Stimulated activated CD8-positive, alpha-beta memory T cell treated with anti-CD3 and anti-CD28 coated beads, Interleukin-12 subunit alpha, Interleukin-12 subunit beta, amount 100 ng/mL, for 1 hour (primary cell): ENCODE measurements at places on chromosomes 1 and 21.

DNA sequence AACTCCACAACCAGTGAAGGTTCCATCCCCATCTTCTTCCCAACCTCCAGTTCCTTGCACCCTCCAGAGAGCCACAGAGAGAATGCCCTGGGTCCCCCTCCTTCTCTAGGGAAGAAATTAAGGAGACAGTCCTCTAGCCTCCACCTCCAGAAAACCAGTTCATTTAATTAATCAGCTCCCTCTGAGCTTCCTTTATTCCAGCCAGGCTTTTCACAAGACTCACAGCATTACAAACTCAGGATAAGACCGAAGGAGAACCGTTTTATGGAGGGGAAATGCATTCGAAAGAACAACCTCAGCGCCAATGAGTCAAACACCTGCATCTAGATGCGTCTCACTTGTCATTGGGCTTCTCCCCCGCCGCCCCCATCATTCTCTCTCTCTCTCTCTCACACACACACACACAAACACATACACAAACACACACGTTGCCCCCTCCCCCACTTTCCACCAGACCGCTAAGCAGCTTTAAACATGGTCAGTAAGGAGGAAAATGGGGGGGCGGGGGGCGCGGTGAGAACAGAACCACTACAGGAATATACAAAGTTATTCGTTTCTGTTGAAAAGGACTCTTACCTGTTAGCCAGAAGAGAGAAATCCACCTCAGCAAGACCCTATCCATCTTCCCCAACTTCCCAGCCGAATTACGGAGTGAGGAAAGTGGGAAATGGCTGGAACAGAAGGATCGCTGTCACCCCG, 544 bp downstream of the ILDR2 start:
- DNase-seq, result no peak

DNA sequence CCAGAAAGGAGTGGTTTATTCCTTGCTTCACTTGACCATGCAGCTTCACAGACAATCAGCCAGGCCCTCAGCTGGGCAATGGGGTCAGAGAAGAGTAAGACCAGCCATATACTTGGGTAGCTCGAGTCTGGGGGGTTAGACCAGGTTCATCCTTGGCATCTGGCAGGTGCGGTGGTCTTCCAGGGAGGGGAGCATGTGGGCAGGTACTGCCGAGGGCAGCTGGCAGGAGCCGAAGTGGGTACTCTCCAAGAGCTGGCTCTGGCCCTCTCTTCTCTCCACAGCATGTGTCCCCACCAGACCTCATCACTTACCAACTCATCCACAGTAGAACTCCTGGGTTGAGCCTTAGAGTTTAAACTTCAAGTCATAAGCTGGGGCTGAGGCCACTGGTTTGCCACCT, 156.8 kb downstream of the FOXD2 start:
- no peak for DNase-seq

DNA sequence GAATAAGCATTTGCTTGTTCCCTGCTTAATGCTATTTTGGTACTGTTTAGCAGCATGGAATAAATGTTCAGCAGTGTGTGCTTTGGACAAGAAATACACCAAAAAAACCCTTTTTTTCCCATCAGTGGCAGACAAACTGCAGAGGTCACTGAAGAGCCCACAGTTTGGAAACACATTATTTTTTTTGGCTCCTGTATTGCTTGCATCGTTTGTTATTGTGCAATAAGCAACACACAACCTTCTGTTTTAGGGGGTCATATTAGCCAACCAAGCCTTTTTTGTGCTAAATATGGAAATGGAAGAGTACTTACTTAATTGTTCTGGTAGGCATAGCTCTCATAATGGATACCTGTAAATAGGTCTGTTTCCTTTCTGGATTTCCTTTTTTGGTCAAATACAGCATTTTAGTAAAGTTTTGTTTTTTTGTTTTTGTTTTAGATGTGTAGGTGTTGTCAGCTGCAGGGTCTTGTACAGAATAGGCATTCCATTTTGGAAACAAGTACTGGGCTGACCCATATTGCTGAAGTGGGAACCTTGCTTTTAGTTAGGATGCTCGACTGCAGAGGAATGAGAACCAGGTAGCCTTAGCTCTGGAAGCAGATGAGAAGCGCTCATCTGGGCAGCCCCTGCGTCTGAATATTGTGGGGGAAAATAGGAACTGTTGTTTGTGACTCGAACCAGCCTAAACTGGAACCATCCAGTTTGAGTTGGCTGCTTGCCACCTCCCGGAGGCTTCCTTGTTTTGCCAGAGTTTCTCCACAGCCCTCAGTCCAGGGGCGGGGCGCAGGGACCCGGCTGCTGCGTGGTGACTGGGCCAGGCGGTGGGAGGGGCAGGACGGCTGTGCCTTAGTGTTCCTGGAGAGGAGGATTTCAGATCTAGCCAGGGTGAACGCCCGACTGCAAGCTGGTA, 38.4 kb downstream of the SPEN start:
- peak; percentile 9 for DNase-seq

DNA sequence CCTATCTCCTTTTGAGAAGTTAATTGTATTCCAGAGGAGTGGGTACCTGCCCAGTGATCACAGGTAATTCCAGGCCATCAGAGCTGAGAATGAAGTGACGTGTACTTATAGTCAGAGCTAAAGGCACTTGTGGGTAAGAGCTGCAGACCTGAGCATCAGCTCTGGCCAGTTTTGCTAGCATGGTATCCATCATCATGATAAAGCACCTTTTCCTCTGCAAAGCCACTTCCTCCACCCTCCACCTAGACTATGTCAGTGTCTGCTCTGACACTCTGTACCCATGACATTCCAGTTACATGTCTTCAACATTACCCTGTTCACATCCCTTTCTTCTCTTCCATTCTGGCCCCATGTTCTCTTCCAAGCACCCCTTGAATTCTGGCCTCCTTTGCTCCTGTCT, 157.3 kb downstream of the GRIK3 start:
- DNase-seq, result no peak

GRCh38 chr1:4710592-4711415, 56.4 kb downstream of the AJAP1 start:
- DNase-seq, result no peak

DNA sequence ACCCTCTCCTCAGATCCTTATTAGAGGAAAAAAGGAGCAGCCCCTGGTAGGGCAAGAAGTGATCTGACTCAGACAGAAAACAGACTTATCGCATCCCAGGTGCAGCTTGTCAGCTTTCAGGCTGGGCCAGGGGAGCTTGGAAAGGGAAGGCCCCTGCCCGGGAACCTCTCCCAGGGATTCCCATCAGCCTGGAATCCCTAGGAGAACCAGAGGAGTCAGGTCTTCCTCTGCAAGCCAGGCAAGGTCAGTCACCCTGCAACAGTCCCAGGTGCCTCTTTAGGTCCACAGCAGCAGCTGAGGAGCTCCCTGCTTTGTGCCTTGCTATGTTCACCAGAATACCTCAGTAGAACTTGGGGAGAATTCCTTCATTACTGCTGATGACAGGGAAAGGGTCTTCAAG, 2.9 kb upstream of the PRAMEF12 start:
- no peak for DNase-seq

DNA sequence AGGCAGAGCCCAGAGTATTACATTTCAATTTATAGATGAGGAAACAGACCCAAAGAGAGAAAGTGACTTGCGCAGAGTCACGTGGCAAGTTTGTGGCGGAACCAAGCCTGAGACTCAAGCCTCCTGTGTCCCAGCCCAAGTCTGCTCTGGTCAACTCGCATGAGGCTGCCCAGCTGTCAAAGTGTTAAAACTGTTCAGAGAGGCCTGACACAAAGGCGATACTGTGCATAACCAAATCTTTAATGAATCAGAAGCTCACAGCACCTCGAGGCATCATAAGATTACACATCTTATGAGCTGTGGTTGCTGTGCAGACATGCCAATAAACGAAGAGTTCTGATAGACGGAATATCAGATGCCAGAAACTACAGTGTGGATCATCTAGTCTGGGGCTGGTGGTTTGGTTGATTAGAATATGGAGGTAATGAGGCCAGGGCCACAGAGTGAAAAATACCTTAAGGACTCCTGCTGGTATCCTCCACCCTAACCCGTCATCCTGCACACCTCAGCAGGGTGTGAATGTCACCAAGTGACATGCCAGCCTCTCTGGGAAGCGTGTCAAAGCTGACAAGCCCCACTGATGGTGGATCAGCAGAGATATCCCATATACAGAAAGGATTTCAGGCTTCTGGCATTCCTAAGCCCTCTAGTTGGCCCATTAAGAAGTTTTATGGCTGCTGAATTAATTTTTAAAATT, 42.2 kb downstream of the TNNT2 start:
- DNase-seq, result no peak

DNA sequence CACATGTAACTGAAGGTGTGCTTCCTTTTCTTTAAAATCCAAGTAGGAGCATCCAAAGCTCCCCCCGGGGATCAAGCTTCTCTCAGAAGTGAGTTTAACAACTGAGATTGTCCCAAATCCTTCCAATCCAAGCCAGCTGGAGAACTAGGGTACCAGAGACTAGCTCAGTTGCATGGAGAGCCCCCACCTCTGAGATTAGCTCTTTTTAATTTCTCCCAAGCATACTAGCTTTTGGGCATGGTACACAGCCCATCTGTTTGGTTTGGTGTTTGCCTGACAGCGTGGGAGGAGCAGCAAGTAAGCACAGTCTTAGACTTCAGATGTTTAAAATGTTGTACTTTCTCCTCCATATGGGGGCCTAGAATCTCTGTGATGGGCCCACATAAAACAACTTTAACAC, 142.8 kb downstream of the ASTN1 start:
- DNase-seq, result no peak

GRCh38 chr1:10735563-10736305, 60.7 kb downstream of the CASZ1 start:
- DNase-seq, result no peak

DNA sequence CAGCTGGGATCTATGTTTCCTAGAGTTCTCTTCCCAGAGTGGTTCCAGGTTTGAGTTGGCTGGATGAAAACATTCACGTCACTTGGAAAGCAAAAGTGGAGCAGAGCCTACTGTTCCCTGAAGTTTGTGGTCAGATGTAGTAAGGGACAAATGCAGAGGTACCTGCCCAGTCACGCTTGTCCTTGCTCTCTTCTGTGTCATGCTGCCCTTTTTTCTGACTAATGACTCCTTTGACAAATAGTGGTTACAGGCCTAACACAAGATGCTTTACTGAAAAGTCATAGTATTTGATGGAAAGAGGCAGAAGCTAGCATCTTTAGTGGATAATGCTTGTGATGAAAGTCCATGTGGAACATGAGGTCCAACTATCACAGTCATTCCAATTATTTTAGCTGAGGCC, 881.4 kb upstream of the B3GALT2 start:
- DNase-seq, result no peak

- DNase-seq, result no peak
Measured at GRCh38 chr21:46454142-46454541, 4.5 kb upstream of the DIP2A start.
